Esophagus muscularis mucosa (tissue), 4 donors: ENCODE measurements at places on chromosomes 5 and 9. TPM values are rescaled to one million over a fixed set of nuclear protein-coding genes. Genes with fewer than 3 reads are reported as not detected.

GRCh38 chr5:82365744-82366228 lies 87.6 kb upstream of the RPS23 start:
- no peaks in the 10 kb centered on the region for H3K36me3 ChIP-seq
- no peaks in the 10 kb centered on the region for H3K27me3 ChIP-seq
- no peaks in the 10 kb centered on the region for H3K4me1 ChIP-seq
- no peak overlapping the region for H3K27ac ChIP-seq
- peak; percentile 74 for DNase-seq
- no peak overlapping the region for H3K4me3 ChIP-seq

DNA sequence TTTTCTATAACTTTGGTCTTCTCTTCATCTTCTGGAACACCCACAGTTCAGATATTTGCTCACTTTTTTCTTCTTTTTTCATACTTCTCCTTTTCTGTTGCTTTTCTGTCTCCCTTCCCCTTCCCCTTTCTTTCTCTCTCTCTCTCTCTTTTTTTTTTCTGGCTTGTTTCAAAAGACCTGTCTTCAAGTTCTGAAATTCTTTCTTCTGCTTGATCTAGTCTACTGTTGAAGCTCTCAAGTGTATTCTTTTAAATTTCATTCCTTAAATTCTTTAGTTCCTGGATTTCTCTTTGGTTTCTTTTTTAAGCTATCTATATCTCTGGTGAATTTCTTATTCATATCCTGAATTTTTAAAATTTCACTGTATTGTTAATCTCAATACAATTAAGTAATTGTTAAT lies 11.2 kb downstream of the ALG2 start:
- H3K36me3 ChIP-seq: peaks cover 6% of the 10 kb centered on the region
- no peak overlapping the region for H3K27ac ChIP-seq

GRCh38 chr9:131310833-131311554 lies 21.5 kb downstream of the PLPP7 start:
- H3K27ac ChIP-seq: no peak overlapping the region
- peaks cover 8% of the 10 kb centered on the region for H3K4me1 ChIP-seq
- H3K27me3 ChIP-seq: no peaks in the 10 kb centered on the region
- DNase-seq: no peak

DNA sequence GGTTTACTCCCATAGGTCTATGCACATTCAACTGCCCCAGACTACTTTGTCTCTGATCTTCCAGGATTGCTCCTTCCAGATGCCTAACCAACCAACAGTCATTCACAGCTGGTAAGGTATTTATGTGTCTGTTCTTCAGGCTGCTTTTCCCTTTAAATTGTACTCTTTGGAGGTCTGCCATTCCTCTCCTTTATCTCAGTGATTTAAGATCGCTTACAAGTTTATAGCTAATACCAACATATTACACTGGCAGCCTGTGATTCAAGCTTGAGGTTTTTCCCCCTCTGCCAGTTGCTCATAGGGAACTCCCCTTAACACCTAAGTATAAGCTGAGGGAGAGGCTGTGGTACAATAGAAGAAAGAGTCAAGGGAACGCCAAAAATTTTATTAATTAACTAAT lies 711.7 kb upstream of the EDIL3 start:
- no peak for DNase-seq
- H3K27ac ChIP-seq: no peak overlapping the region
- no peaks in the 10 kb centered on the region for H3K27me3 ChIP-seq

GRCh38 chr5:114782869-114783268 lies 386.8 kb downstream of the TRIM36 start:
- no peak for DNase-seq
- no peaks in the 10 kb centered on the region for H3K27me3 ChIP-seq
- no peak overlapping the region for H3K27ac ChIP-seq
- no peaks in the 10 kb centered on the region for H3K4me1 ChIP-seq

DNA sequence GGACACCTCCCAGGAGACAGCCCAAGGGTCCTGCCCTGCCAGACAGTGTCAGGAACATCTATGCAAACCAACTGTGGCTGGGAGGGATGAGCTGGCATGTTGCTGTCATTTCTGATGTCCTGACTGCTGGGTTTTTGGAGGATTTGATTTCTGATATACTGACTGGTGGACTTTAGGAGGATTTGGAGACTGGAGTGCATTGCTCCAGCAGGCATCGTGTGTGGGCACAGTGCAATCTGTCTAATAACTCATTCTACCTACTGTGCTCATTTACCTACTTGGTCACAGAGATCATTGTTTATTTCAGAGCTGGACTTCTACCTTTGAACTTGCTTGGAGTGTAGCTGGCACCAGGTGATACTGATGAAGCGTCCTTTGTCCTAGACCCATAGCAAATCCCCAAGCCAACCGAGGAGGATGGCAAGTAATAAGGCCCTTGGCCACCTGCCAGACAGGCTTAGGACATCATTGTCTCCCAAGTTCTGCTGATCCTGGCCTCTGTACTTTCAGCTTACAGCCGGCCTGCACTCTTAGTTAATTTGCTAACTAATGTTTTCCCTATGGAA lies 124.3 kb upstream of the ICE1 start:
- no peaks in the 10 kb centered on the region for H3K36me3 ChIP-seq
- H3K27me3 ChIP-seq: no peaks in the 10 kb centered on the region
- no peaks in the 10 kb centered on the region for H3K4me1 ChIP-seq
- DNase-seq: no peak
- H3K4me3 ChIP-seq: no peak overlapping the region

GRCh38 chr5:142319560-142320429 lies 5.0 kb downstream of the SPRY4 start:
- H3K4me1 ChIP-seq: peaks cover 94% of the 10 kb centered on the region
- H3K27ac ChIP-seq: peak overlapping the region; percentile 90
- H3K27me3 ChIP-seq: no peaks in the 10 kb centered on the region
- no peak for DNase-seq
- H3K4me3 ChIP-seq: peak overlapping the region; percentile 62

- no peaks in the 10 kb centered on the region for H3K27me3 ChIP-seq
- no peak overlapping the region for H3K27ac ChIP-seq
- H3K4me3 ChIP-seq: no peak overlapping the region
- DNase-seq: no peak
These were observed 214.4 kb downstream of the DAB2IP start for GRCh38 chr9:121865884-121866283.

The SMIM33 gene
- total RNA-seq: not detected

The CNTFR gene
- 1.8 TPM for total RNA-seq
